ENCODE measurements at places on chromosomes 7 and 10.

DNA sequence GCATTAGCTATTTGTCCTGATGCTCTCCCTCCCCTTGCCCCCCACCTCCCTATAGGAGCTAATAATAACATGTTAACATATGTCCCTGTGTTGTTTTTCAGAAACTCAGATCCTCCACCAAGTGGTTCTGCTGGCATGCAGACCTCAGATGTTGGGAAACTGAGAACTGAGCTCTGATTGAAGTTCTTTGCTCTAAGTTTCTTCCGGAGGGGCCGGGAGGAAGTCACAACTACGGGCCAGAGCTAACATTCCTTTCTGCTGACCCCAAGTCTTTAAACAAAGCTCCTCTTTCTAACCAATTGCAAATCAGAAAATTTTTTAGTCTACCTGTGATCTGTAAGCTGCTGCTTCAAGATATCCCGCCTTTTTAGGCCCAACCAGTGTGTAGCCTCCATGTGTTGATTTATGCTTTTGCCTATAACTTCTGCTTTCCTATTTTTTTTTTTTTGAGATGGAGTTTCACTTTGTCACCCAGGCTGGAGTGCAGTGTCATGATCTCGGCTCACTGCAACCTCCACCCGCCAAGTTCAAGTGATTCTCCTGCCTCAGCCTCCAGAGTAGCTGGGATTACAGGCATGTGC, 66.6 kb downstream of the LYZL1 start:
- no peak for DNase-seq

DNA sequence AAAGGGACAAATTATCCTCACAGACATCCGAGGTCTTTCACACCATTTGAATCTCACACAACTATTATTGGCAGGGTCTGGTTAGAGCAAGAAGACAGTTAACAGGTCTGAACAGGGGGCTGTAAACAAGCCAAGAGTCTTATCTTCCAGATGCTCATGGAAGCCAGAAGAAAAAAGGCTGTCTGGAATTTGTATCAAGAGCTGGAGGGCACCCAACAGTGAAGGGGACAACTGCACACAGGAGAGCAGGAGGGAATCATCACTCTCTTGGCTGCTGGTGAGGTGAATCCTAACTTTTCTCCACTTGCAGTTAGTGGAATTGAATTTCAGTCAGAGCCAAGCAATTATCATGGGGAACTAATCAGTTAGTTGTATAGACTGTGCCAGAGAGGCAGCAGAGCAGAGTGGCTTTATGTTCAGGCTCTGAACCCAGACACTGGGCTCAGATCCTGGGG, 880.2 kb upstream of the AUTS2 start:
- DNase-seq, result no peak

GRCh38 chr7:2182461-2182860, 50.3 kb downstream of the MAD1L1 start:
- DNase-seq, result no peak

GRCh38 chr7:140562926-140563481, 77.6 kb downstream of the DENND2A start:
- DNase-seq, result no peak

DNA sequence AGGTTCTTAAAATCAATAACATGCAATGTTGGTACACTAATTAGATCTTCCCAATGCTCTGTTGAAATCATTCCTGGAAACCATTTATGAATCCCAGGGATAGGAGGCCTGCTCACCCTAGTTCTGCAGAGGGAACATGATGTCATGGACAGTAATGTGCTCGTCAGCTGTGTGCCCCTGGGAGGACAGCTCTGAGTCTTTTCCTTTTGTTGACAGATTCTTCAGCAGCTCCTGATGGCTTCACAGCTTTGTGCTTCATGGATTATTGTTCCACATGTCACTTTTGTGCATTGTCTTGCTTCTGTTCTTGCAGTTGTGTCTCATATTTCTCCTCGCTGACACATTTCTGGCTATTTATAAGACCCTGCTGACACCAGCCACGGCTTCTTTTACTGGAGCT, 367.5 kb downstream of the CCSER2 start:
- no peak for DNase-seq

DNA sequence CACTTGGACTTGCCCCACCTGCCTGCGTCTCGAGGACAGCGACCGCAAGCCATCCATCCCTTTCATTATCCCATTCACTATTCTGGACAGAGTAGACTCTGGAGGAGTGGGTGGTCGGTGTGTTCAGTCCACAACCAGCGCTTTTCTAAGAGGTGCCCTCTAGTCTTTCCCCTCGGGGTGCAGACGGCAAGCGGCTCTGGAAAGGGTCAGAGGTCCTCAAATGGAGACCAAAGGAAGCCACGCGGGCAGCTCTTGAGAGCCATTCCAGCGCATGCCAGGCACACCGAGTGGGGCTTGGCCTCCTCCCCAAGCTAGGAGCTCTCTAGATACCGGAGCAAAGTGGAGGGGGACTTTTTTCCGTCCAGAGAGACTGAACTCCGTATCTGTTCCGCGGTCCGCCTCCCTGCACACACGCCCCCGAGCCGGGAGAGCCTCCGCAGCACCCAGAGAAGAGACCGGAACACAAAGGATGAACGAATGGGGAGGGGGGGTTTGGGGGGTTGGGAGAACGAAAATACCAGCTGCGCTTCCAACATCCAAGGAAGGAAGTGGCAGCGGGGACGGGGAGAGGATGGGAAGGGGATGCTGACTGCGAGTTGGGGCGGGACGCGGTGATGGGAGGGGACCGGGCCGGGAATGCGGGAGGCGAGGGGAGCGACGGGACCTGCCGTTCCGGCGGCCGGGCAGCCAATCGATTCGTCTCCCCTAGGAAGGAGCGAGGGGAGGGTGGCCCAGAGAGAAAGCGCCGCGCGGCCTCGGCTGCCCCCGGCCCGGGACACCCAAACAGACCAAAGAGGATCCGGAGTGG, 515 bp downstream of the GSDME start:
- DNase-seq, result no peak

DNA sequence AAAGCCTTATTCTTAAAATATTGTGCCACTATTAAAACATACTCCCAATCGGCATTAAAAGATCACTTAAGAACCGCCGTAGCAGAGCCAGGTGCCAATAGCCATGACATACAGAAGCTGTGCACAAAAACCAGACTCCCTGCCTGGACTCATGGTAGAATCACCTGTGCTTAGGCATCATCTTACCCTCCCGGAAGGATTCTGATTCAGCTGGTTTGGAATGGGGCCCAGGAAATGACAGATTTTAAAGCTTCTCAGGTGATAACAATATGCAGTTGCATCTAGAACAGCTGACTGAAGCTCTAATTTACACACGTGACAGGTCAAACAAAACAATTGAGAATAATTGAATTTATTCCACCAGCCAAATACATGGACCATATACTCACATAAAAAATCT, 10.7 kb downstream of the A1CF start:
- DNase-seq, result no peak

DNA sequence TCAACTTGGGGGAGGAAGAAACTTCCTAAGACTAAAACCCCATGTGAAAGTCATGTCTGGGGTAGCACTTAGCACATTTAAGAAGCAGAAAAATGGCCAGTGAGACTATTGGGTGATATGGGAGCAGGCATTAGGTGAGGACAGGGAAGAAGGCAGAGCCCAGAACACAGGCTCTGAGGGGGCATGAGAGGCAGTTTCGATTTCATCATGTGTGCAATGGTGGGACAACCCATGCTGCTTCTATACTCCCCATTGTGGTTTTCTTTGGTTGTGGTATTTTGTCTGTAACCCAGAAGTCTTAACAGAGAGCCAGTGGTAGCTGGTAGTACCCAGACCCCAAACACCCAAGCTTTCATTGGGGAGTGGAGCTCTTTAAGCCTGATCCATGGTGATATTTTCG, 752.0 kb downstream of the GRID1 start:
- no peak for DNase-seq

GRCh38 chr7:301291-302053, 11.5 kb downstream of the FOXL3 start:
- DNase-seq, result no peak

GRCh38 chr7:33495207-33495606, 365.8 kb downstream of the BBS9 start:
- no peak for DNase-seq

DNA sequence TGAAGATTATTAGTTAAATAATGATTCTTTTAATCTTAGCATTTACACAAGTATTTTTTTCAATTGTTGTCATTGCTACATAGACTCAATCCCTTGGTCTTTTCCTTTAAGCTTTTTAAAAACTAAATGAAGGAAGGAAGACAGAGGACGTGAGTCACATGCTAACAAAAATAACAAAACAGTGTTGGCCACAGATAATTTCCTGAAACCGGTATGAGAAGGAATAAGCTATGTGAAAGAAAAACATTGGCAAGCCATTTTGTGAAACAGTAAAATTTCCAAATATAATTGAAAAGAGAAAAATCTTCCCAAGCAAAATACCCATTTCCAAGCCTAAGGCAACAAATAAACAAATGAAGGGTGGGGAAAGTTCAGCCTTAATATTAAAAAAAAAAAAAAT, 223.0 kb downstream of the AHR start:
- DNase-seq, result no peak

- no peak for DNase-seq
Observed at GRCh38 chr10:98848361-98848760, 387.3 kb downstream of the HPSE2 start.

GRCh38 chr7:155867280-155867679, 55.0 kb upstream of the SHH start:
- no peak for DNase-seq

DNA sequence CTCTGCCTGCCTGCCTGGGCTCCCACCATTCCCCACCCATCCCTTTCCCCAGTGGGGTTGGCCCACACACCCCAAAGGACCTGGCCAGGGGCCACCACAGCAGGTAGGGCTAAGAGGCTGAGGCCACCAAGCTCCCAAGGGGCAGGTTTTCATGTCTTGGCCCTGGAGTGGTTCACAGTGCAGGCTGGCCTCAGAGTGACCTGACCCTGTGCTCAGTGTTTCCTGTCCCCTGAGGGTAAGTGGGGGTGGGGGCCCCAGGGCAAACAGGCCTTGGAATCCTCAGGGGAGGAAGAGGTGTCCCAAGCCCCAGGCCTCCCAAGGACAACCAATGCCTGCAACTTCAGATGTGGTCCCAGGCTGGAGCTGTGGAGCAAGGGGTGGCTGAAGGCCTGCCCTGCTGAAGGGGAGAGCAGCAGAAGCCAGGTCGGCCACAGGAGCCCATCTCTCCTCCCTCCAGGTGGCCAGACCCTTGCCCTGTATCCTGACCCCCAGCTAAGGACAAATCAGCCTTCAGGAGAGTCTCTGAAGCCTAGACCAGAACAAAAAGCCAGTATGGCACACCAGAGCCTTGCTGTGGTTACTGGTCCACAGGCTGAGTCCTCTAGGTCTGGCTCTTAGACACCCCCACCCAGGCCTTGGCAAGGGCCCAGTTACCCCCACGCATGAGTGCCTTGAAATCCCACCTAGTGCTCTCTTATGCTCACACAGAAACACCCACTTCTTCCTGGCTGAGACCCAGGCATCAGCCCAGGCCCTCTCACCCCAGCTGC, 27.6 kb downstream of the POLL start:
- DNase-seq, result no peak

DNA sequence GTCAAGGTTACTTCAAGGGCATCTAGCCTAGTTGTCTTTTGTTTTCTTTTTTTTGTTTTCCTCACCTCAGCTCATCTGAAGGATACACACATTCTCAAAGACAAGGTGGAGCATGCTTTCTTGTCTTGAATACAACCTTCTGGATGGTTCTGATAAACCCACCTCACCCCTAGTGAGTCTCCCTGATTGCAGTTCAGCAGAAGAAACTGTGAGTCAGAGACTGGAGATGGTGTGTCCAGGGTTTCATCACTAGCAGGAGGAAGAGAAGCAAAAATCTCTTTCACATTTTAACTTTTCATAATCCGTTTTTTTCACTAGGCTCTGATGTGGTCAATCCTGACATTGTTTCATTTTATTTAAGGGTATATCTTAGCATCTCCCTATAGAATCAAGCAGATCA, 143.0 kb upstream of the NRBF2 start:
- DNase-seq, result no peak

GRCh38 chr10:8045726-8046494, 8.6 kb upstream of the GATA3 start:
- DNase-seq, result no peak

DNA sequence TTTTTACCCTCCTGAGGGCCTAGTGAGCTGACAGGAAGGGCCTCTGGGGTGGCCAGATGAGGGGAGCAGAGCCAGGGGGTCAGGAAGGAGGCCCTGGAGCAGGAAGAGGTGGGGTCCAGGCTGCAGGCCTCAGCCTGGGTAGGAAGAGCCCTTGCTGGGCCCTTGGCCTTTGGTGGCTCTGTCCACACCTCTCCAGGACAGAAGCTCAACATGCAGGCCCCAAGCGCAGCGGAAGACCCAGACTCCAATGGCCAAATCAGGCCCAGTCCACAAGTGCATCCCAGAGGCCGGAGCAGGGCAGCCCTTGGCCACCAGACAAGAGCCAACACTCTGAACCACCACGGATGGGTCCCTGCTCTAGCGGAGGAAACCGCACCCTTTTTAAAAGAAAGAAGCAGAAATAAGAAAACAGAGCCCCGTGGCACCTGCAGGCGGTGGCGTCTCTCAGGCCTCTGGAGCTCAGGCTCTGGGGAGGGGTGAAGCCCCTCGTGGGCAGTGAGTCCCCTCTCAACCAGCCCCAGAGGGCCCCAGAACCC, 52.8 kb downstream of the FOXL3 start:
- DNase-seq, result no peak

GRCh38 chr7:4266270-4267040, 415.6 kb upstream of the FOXK1 start:
- DNase-seq, result no peak

DNA sequence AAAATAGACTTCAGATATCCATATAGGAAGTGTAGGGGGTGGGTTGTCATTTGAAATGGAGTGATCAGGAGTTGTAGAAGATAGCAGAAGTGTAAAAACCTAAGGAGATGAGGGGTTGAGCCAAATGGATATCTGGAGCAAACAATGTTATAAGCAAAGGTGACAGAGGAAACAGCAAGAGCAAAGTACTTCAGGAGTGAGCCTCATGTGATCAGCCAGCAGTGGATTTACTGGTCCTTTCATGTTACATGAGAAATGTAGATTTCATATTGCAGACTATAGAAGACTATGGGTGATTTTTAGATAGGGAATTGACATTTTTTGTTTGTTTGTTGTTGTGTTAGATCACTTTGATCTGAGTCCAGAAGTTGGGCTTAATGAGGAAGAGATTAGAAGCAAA, 47.7 kb downstream of the GNAT3 start:
- no peak for DNase-seq

GRCh38 chr7:80107278-80107677, 27.4 kb upstream of the GNAI1 start:
- DNase-seq, result no peak

DNA sequence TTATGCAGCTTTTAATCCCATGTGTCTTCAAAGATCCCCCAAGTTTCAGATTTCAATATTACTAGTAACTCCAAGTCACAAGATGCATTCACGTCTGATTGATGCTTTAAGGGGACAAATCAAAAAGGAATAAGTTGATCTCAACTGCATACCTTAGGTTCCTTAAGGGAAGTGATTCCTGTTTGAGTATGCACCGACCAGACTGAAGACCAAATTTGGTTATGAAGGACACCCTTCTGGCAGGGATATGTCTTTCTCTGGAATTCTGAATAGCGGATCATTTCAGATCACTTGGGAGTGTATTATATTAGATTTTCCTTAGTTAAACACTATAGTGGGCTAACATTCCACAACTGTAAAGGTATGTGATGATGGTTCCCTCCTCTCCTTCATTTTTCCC, 4.3 kb downstream of the KIF5B start:
- DNase-seq, result no peak

GRCh38 chr10:16732376-16732775, 84.8 kb downstream of the RSU1 start:
- no peak for DNase-seq

- DNase-seq, result no peak
Observed at GRCh38 chr10:15211464-15211979, 43.0 kb upstream of the NMT2 start.

- DNase-seq, result no peak
Observed at GRCh38 chr10:106636766-106637491, 527.6 kb downstream of the SORCS1 start.
